Neuronal stem cell (in vitro differentiated cells): ENCODE measurements at places on chromosomes 2 and 18.

DNA sequence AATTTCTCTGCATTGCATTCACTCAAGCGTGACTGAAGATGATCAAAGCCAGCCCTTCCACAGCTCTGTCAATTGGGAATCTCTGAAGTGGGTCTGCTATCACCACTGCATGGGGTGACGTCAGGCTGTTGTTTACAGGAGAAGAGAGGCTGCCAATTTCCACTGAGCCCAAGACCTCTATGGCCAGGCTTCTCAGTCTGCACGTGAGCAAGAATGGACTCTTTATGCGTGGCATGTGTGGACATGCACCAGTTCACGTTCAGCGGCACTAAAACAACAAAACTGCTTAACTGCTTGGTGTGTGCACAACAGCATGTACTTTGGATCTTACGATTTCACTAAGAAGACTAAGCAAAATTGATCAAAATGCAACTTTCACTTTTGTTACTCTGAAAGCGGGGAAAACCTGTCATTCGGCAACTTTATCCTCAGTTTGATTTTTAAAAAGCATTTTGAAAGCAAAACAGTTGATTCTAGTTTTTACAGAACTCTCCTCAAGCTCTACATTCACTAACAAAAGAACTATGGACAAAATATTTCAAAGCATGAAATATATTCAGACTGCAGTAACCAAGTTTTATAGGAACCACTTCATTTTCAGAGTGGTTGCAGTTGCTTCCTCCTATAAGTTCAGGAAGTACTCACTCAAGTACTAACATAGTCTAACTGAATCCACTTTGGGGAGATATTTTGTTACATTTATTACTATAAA, 77.0 kb upstream of the SERTAD2 start:
- no peak for DNase-seq

DNA sequence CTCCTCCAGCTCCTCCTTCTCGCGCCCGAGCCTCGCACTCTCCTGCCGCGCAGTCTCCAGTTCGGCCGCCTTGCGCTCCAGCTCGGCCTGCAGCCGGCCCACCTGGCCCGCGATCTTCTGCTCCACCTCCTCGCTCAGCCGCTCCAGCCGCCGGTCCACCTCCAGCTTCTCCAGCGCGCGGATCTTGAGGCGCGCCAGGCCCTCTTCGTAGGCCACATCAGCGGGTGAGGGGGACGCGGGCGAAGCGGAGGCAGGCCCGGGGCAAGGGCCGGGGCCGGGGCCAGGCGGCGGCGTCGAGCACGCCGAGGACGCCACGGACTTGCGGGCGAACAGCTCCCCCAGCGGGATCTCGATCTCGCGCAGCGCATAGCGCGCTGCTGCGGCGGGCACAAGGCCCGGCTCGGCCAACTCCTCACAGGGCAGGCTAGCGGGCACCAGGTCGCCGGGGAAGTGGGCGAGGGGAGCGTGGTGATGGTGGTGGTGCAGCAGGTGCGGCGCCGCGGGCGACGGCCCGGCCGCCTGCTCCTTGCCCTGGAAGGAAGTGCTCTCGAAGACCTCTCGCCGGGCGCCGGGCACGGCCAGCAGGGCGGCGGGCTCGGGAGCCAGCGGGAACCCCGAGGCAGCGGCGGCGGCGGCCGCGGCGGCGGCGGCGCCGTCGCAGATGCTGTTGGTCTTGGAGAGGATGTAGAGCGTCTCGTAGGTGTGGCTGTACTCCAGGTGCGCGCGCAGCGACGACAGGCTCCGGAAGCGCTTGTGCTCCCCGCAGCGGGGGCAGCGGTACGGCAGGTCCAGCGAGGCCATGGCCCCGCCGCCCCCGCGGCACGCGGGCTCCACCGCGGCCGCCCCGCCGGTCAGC, 15.2 kb downstream of the FBXO41 start:
- DNase-seq: no peak

GRCh38 chr2:70779911-70780545, 10.4 kb downstream of the FIGLA start:
- no peak for DNase-seq

GRCh38 chr2:196587056-196587455, 52.5 kb upstream of the CCDC150 start:
- DNase-seq: no peak

- DNase-seq: no peak
Measured at GRCh38 chr2:72981536-72981935, 64.2 kb downstream of the EMX1 start.

- DNase-seq: peak; percentile 2
Measured at GRCh38 chr2:51795248-51795888, 763.4 kb upstream of the NRXN1 start.

DNA sequence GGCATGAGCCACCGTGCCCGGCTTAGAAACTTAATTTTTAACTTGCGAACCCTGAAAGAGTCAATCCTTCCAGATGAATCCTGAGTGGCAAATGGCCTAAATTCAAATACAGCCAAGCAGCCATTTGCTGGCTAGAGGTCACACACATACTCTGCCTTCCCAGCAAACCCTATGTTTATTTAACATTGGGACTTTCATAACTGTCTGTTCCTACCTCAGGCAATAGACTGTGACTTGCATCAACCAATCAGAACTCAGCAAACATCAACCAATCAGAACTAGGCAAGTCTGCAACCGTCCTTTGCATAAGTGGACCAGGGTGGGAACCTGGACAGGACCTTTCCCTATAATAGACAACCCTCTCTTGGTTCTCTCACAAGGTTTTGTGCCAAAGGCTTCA, 127.5 kb downstream of the DTNB start:
- no peak for DNase-seq
